Stomach (tissue), 19 donors: ENCODE measurements at places on chromosomes 6 and 20. TPM values are rescaled to one million over a fixed set of nuclear protein-coding genes. Genes with fewer than 3 reads are reported as not detected.

KCNG1 gene
- total RNA-seq = not detected

DNA sequence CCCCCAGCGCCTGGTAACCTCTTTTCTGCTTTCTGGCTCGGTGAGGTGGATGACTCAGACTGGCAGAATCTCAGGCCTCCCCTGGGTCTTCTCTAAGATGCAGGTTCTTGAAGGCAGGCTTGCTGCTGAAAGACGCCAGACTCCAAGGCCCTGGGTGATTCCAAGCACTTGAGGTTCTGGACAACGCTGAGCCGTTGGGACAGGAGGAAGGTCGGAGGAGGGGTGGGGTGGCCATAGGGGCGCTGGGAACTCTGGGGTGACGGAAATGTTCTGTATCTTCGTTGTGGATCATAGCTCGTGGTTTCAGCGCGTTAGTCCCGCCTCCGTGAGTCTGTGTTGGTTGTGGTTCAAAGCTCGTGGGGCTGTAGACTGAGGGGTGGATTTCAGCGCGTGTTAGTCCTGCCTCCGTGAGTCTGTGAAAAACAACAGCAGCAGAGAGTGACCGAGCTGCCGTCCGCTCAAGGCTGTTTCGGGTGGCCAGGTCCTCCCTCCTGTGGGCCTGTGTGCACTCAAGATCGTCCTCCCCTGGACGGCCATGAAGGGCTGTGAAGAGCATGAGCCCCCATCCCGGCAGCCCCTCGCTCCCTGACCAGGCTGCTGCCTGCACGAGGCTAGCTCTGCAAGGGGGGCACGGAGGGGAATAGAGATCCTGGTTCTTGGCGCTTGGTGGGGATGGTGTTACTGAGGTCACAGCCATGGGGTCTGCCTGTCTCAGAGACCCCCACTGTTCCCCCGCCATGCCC, 7.7 kb downstream of the NTSR1 start:
- H3K27me3 ChIP-seq = peaks cover 54% of the 10 kb centered on the region
- peaks cover 5% of the 10 kb centered on the region for H3K4me1 ChIP-seq
- no peaks in the 10 kb centered on the region for H3K36me3 ChIP-seq
- no peak overlapping the region for H3K4me3 ChIP-seq
- no peak overlapping the region for H3K27ac ChIP-seq
- DNase-seq = no peak

DNA sequence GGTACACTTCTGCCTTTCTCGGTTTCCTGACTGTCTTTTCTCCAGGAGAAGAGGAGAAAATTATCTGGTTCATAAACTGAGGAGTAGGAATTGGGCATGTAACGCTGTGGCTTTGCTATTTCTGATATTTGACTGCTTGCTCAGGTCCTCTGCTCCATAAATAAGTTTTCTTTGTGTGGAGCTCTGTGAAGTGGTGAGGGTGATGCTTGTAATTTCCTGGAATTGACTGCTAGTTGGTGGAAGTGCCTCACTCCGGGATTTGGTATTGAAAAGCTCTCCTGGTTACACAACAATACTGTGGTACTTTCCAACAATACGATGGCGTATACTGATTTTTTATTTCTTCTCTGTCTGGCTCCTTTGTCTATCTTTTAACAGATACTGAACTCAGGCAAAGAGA, 25.1 kb upstream of the LAMA2 start:
- no peak overlapping the region for H3K4me3 ChIP-seq
- H3K27ac ChIP-seq = no peak overlapping the region
- no peaks in the 10 kb centered on the region for H3K36me3 ChIP-seq
- no peak for DNase-seq
- H3K4me1 ChIP-seq = no peaks in the 10 kb centered on the region

SNRNP48 gene
- 29.9 TPM for total RNA-seq

DNA sequence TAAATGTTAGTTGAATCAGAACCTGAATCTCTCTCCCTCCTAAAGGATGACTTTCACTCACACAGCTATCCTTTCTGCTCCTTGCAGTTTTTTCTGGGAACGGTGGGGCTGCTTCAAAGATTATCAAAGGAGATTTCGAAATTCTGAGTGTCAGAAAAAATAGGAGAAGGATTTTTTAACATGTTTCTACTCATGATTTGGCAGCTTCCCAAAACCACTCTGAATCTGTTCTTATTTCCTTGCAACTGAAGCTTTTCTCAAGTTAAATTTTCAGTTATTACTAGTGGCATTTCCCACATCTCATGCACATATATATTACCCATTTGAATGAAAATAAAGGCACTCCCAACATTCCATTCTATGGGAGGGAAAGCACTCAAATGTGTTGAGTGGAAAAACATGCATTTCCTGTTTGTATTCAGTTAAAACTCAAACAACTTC, 123.6 kb downstream of the LCA5 start:
- H3K4me3 ChIP-seq = no peak overlapping the region
- no peak overlapping the region for H3K27ac ChIP-seq
- peak; percentile 47 for DNase-seq

ID1 gene
- total RNA-seq = 475 TPM

DNA sequence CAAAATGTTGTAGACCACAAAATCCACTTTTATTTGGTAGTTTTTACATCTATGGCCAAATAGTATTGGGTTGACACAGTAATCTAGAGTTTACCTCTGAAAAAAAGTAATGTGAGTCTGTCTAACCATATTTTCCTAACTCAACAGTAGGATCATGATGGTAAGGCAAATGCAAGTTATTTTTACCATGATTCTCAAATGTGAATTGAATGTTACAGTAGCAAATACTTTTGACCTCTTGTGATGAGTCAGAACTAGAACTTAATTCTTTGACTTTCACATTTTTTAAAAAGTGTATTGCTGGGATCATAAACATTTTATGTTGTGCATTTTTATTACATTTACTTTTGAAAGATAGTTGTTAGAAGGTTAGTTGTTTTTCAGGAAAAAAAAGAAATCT, 22.0 kb downstream of the RNF146 start:
- peaks cover 17% of the 10 kb centered on the region for H3K36me3 ChIP-seq
- no peak for DNase-seq
- H3K4me1 ChIP-seq = peaks cover 43% of the 10 kb centered on the region

DNA sequence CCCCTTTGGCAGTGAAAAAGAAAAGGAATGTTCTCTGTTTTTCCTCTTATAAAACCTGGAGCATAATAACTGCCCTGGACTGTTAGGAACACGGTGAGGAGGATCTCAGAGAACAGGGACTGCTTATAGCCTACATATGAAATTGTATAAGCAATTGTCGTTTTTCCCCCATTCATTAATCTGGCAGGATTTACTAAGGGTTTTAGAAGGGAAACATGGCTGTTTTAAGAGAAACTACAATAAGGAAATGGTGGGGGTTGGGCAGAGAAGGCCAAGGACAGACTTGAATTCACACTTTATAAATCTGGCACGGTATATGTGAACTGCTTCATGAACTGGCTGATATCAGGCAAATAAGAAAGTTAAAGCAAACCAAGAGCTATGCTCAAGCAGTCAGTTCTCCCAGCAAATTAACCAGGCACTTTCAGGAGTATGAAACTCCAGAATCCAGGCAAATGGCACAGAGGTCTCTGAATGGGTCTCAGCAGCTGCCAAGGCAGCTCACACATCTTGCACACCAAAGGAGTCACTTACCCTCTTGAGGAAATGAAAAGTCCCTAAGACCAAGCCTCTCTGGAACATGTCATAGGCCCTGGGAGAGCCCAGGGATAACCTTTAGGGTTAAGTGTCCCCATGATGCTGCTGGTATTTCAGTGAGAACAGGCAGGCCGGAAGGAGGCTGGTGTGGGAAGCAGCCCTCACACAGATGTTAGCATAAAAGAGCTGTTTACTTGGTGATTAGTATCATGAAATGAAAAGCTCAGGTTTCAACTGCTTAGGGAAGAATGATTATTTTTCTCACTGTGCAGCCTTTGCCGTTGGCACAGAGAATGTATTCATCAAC, 260.5 kb upstream of the MARCKS start:
- no peaks in the 10 kb centered on the region for H3K36me3 ChIP-seq
- DNase-seq = peak; percentile 77
- H3K4me3 ChIP-seq = no peak overlapping the region
- H3K27me3 ChIP-seq = no peaks in the 10 kb centered on the region
- H3K4me1 ChIP-seq = peaks cover 21% of the 10 kb centered on the region
- H3K27ac ChIP-seq = peak overlapping the region; percentile 71

GRCh38 chr6:4774296-4774695, 1.9 kb upstream of the CDYL start:
- H3K36me3 ChIP-seq = no peaks in the 10 kb centered on the region
- peak overlapping the region; percentile 93 for H3K27ac ChIP-seq
- H3K4me1 ChIP-seq = peaks cover 26% of the 10 kb centered on the region

SERPINB6 gene
- total RNA-seq = 152 TPM

GRCh38 chr6:106538145-106538544, 91.2 kb downstream of the RTN4IP1 start:
- H3K4me1 ChIP-seq = no peaks in the 10 kb centered on the region
- peaks cover 3% of the 10 kb centered on the region for H3K36me3 ChIP-seq
- H3K27ac ChIP-seq = no peak overlapping the region
- DNase-seq = no peak
- H3K4me3 ChIP-seq = no peak overlapping the region

DNA sequence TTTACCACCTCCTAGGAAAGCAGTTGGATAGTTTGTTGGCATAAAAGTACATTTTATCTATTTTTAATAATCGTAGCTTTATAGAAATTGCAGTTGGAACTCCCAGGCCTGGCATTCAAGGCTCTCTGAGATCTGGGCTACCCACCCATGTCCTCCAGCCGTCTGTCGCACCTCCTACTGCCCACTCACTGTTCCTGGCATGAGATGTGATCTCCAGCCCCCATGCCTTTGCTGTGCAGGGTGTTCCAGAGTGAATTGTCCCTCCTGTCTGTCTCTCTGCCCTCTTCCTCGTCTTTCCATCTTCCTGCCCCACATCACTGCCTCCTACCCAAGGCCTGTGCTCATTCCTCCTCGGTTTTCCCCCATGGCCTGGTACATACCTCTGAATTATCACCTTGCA, 50.7 kb downstream of the PTPN1 start:
- no peaks in the 10 kb centered on the region for H3K27me3 ChIP-seq
- no peak for DNase-seq
- no peak overlapping the region for H3K4me3 ChIP-seq
- peak overlapping the region; percentile 66 for H3K27ac ChIP-seq

- no peaks in the 10 kb centered on the region for H3K27me3 ChIP-seq
- no peak overlapping the region for H3K4me3 ChIP-seq
- no peaks in the 10 kb centered on the region for H3K4me1 ChIP-seq
- H3K27ac ChIP-seq = no peak overlapping the region
- H3K36me3 ChIP-seq = no peaks in the 10 kb centered on the region
Observed at GRCh38 chr20:40251284-40251932, 437.6 kb downstream of the MAFB start.

TRERF1 gene
- 8.0 TPM for total RNA-seq

DNA sequence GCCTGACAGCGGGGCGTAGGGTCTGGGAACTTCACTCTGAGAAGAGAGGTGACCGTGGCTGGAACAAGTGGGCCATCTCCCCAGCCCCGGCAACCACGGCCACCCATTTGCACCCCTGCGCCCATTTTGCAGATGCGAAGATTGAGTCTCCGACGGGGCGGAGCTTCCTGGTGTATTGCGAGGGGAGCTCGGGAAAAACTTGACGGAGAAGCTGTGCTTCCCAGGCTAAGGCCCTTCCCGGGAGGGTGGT, 653 bp downstream of the ZNF335 start:
- no peaks in the 10 kb centered on the region for H3K27me3 ChIP-seq
- peaks cover 32% of the 10 kb centered on the region for H3K36me3 ChIP-seq

DNA sequence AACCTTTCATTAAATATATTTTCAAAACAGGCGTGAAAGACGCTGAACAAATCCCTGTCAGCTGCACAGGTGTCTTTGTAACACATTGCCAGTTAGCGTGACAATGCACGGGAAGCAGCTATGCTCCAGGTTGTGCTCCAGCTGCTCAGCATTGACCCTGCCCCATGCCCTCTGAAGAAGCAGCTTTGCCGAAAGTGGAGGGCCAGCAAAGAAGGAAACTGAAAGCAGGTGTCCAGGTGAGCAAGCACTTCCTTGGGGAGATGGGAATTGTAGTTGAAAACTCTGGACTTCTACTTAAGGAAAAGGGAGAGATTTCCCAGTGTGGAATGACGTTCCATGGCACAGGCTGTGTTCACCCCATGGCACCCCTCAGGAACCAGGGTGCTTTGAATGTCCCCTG, 125.7 kb downstream of the TTLL2 start:
- H3K36me3 ChIP-seq = no peaks in the 10 kb centered on the region
- peak overlapping the region; percentile 48 for H3K27ac ChIP-seq
- no peaks in the 10 kb centered on the region for H3K4me1 ChIP-seq
- no peaks in the 10 kb centered on the region for H3K27me3 ChIP-seq
- H3K4me3 ChIP-seq = no peak overlapping the region

- no peaks in the 10 kb centered on the region for H3K27me3 ChIP-seq
- no peak for DNase-seq
- no peaks in the 10 kb centered on the region for H3K4me1 ChIP-seq
- H3K4me3 ChIP-seq = no peak overlapping the region
Observed at GRCh38 chr6:80173411-80173810, 66.9 kb downstream of the BCKDHB start.

- DNase-seq = no peak
- peaks cover 43% of the 10 kb centered on the region for H3K4me1 ChIP-seq
- no peaks in the 10 kb centered on the region for H3K36me3 ChIP-seq
- H3K27ac ChIP-seq = peak overlapping the region; percentile 68
- no peak overlapping the region for H3K4me3 ChIP-seq
- H3K27me3 ChIP-seq = no peaks in the 10 kb centered on the region
Observed at GRCh38 chr6:150634176-150634963, 34.7 kb downstream of the PLEKHG1 start.

DNA sequence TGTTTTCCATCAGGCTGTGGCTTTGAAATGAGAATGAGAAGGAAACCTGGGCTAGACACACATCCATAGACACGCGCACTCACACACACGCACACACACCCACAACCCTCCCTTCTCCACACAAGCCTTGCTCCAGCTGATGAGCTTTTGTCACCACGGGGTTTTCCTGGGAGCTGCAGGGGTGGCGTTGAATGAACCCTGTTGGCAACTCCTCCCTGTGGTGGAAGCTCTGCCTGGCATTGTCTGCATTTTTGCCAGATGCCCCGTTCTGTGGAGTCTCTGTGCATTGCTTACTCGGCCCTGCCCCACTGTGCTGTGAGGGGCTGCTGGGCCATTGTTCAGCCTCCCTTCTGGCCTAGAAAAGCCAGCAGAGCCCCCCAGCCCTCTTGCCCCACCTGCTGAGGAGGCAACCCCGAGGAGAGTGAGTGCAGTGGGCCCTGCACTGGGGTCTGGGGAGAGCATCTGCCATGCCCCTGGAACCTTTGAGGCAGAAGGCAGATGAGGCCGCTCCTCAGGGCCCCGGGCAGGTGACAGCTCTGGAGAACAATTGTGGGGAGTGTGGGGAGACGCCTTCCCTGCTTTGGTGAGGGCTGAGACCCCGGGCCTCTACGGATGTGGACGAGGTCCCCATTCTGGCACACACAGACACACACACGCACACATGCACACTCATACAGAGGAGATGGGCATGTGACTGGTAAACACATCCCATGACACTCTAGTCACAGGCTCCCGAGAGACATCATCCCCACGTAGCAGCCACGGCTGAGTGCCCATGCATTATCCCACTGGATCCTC, 9.9 kb downstream of the ADIG start:
- no peaks in the 10 kb centered on the region for H3K36me3 ChIP-seq
- DNase-seq = no peak
- no peaks in the 10 kb centered on the region for H3K27me3 ChIP-seq
- H3K4me1 ChIP-seq = no peaks in the 10 kb centered on the region
- no peak overlapping the region for H3K27ac ChIP-seq
- no peak overlapping the region for H3K4me3 ChIP-seq

GRCh38 chr20:43658069-43658722, 8.7 kb upstream of the MYBL2 start:
- H3K4me1 ChIP-seq = peaks cover 16% of the 10 kb centered on the region
- H3K27ac ChIP-seq = peak overlapping the region; percentile 87
- no peaks in the 10 kb centered on the region for H3K27me3 ChIP-seq
- DNase-seq = peak; percentile 35
